D721Med (cell line): ENCODE measurements at places on chromosomes 1 and 21.

DNA sequence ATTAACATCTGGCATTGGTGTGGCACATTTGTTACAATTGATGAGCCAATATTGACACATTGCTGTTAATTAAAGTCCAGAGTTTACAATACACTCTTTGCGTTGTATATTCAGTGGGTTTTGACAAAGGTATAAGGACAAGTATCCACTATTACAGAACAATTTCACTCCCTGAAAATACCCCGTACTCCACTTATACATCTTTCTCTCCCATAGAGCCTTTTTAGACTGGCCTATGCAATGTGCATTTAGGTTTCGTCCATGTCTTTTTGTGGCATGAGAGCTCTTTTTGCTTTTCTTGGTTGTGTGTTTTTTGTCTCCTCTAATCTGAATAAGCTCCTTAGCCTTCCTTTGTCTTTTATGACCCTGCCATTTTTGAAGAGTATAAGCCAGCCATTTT, 40.6 kb upstream of the TSNAX start:
- DNase-seq: no peak

GRCh38 chr1:22749919-22750684, 39.5 kb downstream of the EPHB2 start:
- DNase-seq: no peak

- DNase-seq: no peak
Observed at GRCh38 chr1:34460193-34460592, 283.5 kb downstream of the C1orf94 start.

DNA sequence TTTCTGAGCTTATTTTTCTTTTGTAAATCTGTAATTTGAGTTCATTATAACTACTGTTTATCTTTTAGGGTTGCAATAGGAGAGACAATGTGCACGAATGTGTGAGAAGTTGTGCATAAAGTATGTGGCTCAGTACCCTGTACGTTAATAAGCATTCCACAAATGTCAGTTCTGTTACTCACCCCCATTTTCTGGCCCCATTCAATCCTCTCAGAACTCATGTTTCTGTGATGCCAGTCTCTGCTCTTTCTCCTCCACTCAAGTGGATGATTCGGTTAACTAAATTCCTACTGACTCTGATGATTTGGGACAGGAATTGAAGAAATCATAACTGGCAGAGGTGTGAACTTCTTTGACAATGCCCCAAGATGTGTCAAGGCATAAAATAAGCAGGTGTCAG, 10.2 kb upstream of the DMRTB1 start:
- no peak for DNase-seq

- no peak for DNase-seq
Observed at GRCh38 chr1:234647758-234648157, 37.8 kb upstream of the IRF2BP2 start.

DNA sequence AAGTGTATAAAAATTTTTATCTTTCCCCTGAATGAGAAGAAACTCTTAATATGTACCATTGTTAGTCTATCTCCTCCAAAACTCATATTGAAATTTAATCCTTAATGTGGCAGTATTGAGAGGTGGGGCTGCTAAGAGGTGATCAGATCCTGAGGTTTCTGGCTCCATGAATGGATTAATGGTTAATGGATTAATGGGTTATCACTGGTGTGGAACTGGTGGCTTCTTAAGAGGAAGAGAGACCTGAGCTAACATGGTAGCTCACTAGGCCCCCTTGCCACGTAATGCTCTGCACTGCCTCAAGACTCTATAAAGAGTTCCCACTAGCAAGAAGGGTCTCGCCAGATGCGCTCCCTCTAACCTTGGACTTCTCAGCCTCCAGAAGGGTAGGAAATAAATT, 70.6 kb upstream of the ZBTB18 start:
- no peak for DNase-seq

- DNase-seq: no peak
Observed at GRCh38 chr1:225428881-225429455, 1.1 kb upstream of the LBR start.

GRCh38 chr1:234561319-234561718, 48.7 kb downstream of the IRF2BP2 start:
- DNase-seq: no peak

- no peak for DNase-seq
Observed at GRCh38 chr1:16445052-16445451, 4.5 kb downstream of the NECAP2 start.

DNA sequence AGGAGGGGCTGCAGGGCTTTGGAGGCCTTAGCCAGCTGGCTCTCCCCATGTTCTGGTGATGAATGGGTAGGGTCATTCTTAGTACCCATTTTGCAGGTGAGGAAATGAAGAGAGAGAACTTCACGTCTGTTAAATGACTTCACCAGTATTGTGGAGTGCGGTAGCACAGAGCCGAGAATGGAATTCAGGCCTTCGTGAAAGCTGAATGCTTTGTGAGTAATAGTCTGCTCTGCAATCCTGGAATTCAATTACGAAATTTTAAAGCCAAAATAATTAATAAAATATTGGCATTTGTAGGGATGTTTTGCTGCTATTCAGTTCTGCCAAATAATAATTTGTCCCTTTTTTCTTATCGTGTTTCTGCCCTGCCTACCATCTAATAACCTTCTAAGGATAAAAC, 197.7 kb downstream of the GREM2 start:
- no peak for DNase-seq

DNA sequence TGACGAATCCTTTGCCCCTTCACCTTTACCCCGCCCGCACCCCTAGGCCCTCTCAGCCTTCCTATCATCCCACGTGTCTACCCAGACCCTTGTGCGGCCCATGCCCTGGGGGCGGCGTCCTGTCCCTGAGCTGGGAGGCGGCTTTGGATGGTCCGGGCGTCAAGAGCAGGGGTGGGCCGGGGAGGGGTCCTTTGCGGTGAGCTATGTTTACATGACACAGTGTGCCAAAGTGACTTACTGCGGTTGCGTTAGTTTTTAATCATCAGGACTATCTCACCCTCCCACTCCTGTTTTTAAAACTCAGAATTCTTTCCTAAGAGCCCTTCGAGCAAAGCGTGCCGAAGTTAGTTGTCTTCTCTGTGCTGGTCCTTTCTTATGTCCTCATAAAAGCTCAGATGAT, 144.6 kb downstream of the PGBD5 start:
- no peak for DNase-seq

DNA sequence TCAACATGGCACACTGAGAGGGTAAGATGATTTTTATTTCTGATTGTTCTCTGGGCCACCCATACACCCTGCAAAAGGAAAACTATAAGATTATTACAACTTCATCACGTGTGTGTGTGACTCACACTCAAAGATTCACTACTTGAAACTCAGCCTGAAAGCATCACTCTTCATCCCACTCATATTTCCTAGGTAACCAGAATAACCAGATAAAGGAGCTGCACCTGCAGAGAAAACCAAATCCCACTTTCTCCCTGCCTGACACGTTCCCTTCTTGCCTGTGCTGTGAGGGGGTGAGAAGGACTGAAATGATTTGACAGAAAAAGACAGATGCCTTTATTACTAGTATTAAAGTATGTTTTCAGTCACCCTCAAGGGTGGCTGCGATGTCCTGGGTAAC, 131.6 kb downstream of the TGFBR3 start:
- no peak for DNase-seq

DNA sequence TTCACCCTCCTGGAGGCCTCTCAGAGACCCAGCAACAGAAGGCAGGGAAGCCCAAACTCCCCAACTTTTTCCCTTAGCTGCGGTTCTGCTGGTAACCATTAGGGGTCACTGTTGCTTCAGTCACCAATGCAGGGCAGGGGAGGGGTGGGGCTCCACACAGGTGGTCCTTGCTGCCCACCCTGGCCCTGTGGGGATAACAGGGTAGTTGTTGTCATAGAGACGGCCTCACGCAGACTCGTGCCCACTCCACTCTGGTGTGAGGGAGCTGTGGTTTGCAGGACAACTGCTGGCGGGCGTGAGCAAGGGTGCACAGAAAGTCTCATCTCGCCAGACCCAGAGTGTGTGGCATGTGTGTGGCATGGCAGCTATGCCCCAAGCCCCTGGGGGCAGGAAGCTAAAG, 19.9 kb downstream of the INSRR start:
- peak; percentile 68 for DNase-seq

- DNase-seq: no peak
Observed at GRCh38 chr1:73463873-73464272, 734.1 kb downstream of the LRRIQ3 start.

DNA sequence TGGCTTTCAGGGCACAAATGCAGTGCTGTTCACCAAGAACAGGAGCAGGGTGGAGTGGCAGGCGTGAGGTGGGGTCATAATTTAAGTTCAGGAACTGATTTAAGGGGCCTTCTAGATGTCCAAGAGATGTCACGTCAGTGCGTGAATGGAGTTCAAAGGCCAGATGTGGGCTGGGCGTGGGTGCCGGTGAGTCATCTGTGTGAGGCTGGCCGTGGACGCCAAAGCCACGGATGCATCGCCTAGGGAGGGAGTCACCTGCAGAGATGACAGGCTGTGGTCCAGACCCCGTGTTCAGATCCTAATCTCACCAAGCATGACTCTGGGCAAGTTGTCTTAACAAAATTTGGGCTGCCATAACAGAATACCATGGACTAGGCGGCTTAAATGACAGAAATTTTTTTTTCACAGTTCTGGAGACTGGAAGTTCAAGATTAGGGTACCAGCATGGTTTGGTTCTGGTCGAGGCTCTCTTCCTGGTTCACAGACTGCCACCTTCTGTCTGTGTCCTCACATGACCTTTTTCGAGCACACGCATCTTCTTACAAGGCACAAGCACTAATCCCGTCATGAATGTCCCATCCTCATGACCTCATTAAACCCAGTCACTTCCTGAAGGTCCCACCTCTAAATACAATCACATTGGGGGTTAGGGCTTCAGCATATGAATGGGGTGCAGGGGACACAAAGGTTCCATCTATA, 109.6 kb downstream of the PRDM2 start:
- no peak for DNase-seq

DNA sequence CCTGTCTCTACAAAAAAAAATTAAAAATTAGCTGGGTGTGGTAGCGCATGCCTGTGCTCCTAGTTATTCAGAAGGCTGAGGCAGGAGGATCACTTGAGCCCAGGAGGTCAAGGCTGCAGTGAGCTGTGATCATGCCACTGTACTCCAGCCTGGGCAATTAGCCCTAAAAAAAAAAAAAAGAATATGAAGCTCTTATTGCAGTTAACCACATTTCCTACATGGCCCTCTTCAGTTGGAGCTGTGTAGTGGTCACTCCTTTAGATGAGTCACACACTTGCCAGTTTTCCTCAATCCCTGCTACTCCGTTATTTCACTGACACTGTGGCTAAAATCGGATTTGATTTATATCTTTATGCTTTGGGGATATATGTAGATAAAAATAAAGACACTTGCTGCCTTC, 11.8 kb downstream of the NFYC start:
- DNase-seq: no peak

DNA sequence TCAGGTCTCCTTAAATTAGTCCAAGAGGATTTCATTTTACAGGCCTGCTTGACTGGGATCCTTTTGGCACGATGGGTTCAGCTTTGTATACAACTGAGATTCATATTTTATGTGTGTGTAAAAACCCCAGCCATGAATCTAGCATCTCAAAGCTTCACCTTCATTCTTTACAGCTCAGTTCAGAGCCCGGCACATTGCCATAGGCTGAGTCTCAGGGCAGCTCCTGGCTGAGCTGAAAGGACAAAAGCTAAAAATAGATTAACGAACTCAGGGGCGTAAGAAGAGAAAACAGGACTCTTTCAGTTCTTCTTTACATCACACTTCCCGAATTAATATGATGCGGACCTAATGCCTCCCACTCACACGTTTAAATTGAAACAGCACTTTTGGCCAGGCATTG, 262.8 kb upstream of the PBX1 start:
- DNase-seq: no peak

DNA sequence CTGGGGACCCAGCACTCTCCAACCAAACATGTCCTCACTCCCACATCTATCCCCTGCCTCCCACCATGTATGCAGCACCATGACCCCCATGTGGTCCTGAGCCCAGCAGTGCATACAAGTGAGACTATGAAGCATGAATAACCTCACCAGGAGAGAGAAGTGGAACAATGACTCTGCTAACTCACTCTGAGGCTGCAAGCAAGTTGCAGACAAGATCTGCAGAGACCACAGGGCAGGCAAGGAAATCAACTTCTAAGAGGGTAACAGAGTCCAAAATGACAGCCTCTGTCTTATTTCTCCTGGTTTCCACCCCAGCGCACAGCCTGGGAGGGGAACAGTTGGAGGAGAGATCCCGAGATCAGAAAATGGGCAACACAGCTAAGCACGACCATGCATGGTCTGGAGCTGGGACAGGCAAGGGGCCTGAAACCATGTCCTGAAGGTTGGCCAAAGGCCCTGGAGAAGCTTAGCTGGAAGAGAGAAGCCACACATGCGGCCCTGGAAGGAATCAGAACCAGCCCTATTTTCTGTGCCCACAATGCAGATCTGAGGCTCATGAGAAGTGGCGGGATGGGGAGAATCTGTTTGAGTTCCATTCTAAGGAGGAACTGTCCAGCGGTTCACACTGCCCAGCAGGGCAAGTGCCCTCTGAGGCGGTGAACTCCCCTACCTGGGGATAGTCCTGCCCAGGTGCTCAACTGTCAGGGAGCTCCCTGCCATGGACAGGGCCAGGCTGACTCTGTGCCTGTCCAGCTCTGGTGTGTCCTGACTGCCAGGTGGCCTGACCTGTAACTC, 12.5 kb upstream of the REN start:
- DNase-seq: no peak

DNA sequence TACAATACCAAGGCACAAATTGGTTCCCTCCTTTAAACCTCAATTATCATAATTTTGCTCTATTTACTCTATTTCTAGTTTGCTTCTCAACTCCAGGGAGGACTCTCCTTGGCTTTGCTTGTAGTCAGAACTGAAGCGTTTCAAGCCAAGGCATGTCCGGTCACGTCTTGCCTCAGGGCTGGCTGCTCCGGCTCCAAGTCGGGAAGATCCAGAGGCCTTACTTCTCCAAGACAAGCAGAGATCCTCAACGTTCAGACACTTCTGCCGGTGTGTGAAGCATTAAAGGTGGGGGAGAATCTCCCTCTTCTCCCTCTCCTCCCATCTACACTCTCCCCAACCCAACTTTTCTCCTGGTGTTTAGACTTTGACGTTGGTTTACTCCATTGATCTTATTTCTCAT, 7.2 kb upstream of the HHAT start:
- DNase-seq: no peak

DNA sequence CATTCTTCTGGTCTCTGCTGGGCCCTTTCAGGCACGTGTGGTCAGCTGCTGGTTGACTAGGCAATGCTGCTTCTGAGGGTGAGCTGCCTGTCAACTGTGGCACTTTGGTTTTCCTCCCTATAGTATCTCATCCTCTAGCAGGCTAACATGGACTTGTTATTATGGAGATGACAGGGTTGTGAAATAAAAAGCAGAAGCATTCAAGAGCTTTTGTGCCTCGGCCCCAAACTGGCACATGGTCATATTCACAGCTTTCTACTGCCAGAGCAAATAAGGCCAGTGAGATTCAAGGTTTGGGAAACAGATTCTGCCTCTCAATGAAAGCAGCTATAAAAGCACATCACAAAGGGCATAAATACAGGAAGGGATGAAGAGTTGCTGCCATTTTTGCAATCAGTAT, 1.6 kb upstream of the ZNF124 start:
- no peak for DNase-seq
